Activated T-helper 1 cell treated with anti-CD3 and anti-CD28 coated beads, Interleukin-12 subunit alpha, Interleukin-12 subunit beta, Interleukin-2, Interleukin-4 antibody, amounts not matched to agents 30 ng/mL and 10 ng/mL and 1 ng/mL, durations not matched to agents 14 hours and 24 hours and 36 hours (primary cell): ENCODE measurements at places on chromosomes 5 and 9. TPM values are rescaled to one million over a fixed set of nuclear protein-coding genes. Genes with fewer than 3 reads are reported as not detected.
A peak's percentile ranks its signal among the peaks of the same experiment; 100 is the strongest.

- H3K4me1 ChIP-seq, result peaks cover 74% of the 10 kb centered on the region
- no peaks in the 10 kb centered on the region for H3K27me3 ChIP-seq
- peak overlapping the region; percentile 64 for H3K27ac ChIP-seq
- no peak overlapping the region for H3K4me3 ChIP-seq
- H3K36me3 ChIP-seq, result peaks cover 35% of the 10 kb centered on the region
Measured at GRCh38 chr9:94173632-94174031, 85.5 kb upstream of the ZNF169 start.

DNA sequence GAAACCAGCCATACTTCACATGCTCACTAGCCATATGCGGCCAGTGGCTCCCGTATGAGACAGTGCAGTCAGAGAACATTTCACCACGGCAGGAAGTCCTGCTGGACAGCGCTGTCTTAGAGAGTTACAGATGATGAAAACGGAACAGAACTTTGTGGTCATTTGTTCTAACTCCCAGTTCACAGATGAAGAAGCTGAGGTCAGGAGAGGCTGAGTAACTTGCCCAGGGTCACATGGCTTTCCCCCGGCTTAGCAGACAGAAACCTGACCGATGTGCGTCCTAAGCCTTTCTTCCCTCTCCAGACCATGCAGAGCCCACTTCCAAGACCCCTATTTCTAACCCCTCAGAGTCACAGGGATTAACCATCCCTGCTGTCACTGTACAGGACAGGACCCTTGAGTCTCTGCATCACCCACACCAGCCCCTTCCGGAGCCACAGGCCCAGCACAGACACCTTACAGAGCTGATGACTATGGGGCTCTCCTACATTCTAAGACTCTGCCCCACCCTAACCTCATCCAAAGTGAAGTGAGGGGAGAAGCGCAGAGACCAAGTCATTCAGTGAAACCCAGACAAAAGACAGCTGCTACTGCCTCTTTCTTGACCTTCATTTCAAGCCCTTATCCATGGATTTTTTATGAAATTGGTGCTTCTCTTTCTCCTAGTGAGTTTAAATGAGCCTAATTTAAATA is 86.9 kb downstream of the PTPN3 start:
- H3K27me3 ChIP-seq, result no peaks in the 10 kb centered on the region
- peaks cover 3% of the 10 kb centered on the region for H3K36me3 ChIP-seq
- peak overlapping the region; percentile 92 for H3K27ac ChIP-seq
- no peak for DNase-seq
- peak overlapping the region; percentile 65 for H3K4me3 ChIP-seq

DNA sequence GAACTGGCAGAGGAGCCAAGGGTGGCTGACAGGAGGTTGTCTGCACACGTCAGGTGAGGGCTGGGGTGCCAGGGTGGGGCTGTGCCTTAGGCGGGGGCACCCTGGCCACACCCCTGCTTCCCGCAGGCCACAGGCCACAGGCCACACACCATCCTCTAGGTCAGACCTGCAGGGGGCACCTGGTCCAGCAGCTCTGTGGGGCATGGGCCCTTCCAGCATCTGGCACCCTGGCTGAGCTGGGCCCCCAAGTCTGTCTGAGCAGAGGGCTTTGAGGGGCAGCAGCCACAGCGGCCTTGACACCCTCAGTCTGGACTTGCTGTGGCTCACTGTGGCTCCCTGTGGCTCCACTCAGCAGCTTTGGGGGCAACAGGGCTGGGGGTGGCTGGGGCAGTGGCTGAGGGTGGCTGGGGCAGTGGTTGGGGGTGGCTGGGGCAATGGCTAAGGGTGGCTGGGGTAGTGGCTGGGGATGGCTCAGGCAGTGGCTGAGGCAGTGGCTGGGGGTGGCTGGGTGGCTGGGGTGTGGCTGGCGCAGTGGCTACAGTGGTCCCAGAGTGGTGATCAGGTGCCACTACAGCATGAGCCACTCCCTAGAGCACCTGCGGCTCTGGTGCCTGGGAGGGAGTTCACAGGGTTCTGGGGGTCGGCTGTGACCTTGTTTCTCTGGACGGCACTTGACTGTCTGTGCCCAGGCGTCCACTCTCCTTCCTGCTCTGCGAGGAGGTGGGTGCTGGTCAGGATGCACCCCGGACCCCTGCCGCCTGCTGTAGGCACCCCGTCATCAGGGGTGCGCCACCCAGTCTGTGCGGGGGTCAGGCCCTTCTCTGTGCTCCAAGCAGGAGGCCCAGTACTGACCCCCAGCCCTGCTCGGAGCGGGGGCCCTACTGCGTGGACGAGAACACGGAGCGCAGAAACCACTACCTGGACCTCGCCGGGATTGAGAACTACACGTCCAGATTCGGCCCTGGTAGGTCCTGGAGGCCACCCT is 27.1 kb downstream of the NKD2 start:
- no peak overlapping the region for H3K27ac ChIP-seq
- no peaks in the 10 kb centered on the region for H3K4me1 ChIP-seq
- H3K27me3 ChIP-seq, result no peaks in the 10 kb centered on the region
- no peaks in the 10 kb centered on the region for H3K36me3 ChIP-seq

GRCh38 chr5:32443145-32443540 is 1.4 kb downstream of the ZFR start:
- peaks cover 20% of the 10 kb centered on the region for H3K36me3 ChIP-seq
- peak overlapping the region; percentile 98 for H3K27ac ChIP-seq
- DNase-seq, result no peak

The SLC36A3 gene
- not detected in 2 replicates for total RNA-seq
